ENCODE measurements at places on chromosomes 6 and 20. TPM values are rescaled to one million over a fixed set of nuclear protein-coding genes. Genes with fewer than 3 reads are reported as not detected.

PDE7B gene
- 3.9 TPM for polyA plus RNA-seq

GRCh38 chr6:115667478-115668026 lies 393.1 kb downstream of the FRK start:
- no peak for DNase-seq

DNA sequence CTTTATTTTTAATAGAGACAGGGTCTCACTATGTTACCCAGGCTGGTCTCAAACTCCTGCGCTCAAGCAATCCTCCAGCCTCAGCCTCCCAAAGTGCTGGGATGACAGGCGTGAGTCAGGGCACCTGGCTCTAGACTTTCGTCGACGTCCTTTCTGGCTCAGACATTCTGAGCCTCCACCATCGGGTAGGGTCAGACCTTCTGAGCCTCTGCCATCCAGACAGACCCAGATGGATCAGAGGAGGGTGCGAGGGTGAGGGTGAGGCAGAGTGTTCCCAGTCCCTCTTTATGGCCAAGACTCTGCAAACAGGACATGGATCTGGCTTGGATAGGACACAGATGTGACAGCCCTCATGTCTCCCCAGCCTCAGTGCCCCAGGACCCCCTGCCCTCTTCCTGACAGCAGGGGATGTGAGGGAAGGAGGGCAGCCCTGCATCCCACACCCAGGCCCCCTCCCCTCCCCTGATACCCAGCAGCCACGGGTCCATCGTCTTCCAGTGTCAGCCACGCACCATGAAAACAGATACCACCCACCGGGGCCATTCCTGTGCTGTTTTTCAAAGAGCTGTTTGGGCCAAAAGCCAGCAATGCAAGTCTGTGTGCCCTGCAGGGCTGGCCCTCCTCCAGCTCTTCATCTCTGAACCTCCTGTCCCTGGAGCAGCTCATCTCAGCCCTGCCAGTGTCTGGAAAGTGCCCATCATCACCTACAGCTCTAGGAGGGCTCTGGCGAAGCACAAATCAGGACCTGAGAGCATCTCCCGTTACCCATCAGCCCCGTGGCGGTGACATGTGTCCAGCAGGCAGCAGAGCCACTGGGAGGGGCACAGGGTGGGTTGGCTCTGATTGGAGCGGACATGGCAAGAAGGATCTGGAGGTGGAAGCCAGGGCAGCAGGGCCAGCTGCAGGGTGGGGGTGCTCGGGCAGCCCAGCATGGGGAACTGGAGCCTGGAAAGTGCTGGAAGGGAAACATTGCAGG lies 208.4 kb downstream of the PREX1 start:
- DNase-seq: no peak

BTN2A1 gene
- polyA plus RNA-seq: 39.5 TPM

WASF1 gene
- polyA plus RNA-seq: 24.6 TPM

DNA sequence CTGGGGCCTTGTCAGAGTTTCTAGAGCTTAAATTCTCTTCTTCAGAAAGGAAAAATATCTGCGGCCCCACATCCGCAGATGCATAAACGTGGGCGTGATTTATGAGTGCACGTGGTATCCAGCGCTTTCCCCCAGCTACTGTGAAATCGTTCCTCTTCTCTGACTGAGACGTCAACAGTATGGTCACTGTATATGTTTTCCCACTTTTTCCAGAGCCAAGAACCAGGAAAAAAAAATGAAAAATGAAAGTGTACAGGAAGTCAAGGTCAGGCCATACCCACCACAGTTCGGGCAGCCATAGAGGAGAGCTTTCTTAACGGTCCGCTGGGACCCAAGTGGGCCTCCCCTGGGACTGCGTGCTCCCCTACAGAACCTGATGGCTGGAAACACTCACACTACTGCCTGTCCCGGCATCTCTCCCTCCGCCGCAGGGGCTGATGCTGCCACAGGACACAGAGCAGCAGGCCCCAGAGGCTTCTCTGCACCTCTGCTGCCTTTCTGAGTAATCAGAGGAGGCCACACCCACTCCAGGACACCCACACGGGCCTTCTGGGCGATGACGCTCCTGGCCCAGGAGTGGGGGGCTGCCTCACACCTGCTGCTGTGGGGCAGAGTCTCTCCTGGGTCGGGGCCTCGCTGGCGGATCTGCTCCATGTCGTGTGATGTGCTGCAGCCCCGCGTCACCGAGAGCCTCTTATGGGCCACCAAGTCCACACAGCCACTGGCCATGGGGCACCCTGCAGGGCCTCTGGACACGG lies 16.4 kb upstream of the STX16 start:
- DNase-seq: no peak

ZKSCAN8 gene
- 53.0 TPM for polyA plus RNA-seq
